ENCODE measurements at places on chromosomes 5 and 9. TPM values are rescaled to one million over a fixed set of nuclear protein-coding genes. Genes with fewer than 3 reads are reported as not detected.

The SLC36A2 gene
- total RNA-seq: not detected

The APBA1 gene
- 0.08 TPM for total RNA-seq

The MYORG gene
- total RNA-seq: 3.3 TPM

The UBE2QL1 gene
- total RNA-seq: not detected

The INSL6 gene
- not detected for total RNA-seq

The ZNF462 gene
- total RNA-seq: 0.06 TPM

The KIAA0825 gene
- 1.3 TPM for total RNA-seq

The GRIN3A gene
- not detected for total RNA-seq

All from activated CD8-positive, alpha-beta memory T cell treated with anti-CD3 and anti-CD28 coated beads for 36 hours (primary cell).